Central memory CD8-positive, alpha-beta T cell (primary cell): ENCODE measurements at places on chromosomes 2 and 18.

GRCh38 chr2:28695245-28695647, 56.4 kb upstream of the PPP1CB start:
- DNase-seq = no peak

DNA sequence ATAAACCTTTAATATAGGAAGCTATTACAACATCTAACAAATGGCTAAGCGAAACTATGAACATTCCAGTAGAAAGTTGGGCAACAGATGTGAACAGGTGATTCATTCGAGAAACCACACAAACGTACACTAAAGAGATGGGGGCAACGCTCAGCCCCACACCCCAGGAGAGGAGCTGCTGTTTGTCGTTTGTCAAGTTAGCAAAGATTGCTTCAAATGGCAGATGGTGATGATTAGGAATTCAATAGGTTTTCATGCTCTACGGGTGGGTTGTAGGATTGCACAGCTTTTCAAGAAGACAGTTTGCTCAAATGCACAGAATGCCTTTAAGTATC, 154.7 kb upstream of the HDAC4 start:
- no peak for DNase-seq

- DNase-seq = no peak
Measured at GRCh38 chr2:192127434-192127833, 67.3 kb downstream of the TMEFF2 start.

GRCh38 chr2:159616286-159616701, at the start of gene BAZ2B:
Gene BAZ2B (minus strand): TSS chr2:159616548. CDS start chr2:159478719, 137,829 bp downstream.
- no peak for DNase-seq

GRCh38 chr2:183283209-183283608, 159.0 kb downstream of the NUP35 start:
- DNase-seq = no peak

GRCh38 chr18:56166914-56167313, 471.5 kb downstream of the TXNL1 start:
- no peak for DNase-seq

- DNase-seq = no peak
Measured at GRCh38 chr2:173990970-173991819, 26.0 kb upstream of the SP3 start.

GRCh38 chr2:134347756-134348155, 93.9 kb downstream of the MGAT5 start:
- DNase-seq = no peak
